ENCODE measurements at places on chromosomes 7 and 10.

DNA sequence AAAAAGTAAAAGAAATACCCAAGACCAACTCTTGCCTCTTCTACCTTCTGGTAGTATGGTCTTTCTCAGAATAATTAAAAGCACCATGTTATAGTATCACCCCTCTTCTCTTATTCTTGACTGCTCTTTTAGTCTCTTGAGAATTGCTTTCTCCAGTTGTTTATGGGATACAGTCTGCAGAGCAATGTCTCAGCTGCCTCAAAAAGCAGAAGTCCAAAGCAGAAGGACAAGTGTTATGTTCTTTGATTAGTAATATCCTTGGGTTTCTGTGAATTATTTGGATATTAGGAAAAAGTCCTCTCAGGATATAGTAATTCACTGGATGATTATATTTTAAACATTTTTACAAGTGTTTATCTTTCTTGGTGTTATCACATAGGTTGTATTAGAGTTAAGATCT is 7.4 kb downstream of the TAS2R41 start:
- DNase-seq, result no peak

DNA sequence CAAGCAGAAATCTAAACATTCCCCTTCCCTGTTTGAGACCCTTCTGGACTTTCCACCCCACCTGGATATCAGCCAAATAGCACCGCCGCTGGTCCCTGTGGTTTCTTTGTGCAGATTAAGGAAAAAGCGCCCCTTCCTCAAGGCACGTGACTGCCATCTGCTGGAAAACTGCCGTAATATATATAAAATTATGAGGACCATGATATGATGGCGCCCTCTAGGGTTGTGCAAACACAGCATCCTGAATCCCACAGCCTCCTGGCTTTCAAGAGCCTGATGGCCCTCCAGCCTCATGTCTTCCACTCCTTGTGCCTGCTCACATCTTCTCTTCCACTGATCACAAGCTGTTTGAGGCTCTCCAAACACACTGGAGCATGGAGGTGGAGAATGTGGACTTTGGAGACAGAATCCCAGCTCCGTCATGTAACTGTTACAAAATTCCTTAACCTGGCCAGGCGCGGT is 121.3 kb downstream of the MYL10 start:
- no peak for DNase-seq

DNA sequence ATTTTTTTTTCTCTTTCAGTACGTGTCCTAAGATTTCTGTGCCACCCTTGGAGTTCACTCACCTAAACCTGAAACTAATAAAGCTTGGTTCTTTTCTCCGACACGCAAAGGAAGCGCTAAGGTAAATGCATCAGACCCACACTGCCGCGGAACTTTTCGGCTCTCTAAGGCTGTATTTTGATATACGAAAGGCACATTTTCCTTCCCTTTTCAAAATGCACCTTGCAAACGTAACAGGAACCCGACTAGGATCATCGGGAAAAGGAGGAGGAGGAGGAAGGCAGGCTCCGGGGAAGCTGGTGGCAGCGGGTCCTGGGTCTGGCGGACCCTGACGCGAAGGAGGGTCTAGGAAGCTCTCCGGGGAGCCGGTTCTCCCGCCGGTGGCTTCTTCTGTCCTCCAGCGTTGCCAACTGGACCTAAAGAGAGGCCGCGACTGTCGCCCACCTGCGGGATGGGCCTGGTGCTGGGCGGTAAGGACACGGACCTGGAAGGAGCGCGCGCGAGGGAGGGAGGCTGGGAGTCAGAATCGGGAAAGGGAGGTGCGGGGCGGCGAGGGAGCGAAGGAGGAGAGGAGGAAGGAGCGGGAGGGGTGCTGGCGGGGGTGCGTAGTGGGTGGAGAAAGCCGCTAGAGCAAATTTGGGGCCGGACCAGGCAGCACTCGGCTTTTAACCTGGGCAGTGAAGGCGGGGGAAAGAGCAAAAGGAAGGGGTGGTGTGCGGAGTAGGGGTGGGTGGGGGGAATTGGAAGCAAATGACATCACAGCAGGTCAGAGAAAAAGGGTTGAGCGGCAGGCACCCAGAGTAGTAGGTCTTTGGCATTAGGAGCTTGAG is at the start of gene CFTR:
CFTR (plus strand) TSS at position 801 of the 830 bp plus-strand sequence. CDS start 70 bp downstream, outside the sequence.
- DNase-seq, result no peak

GRCh38 chr7:100156331-100157068 is 2.0 kb downstream of the TRAPPC14 start:
- DNase-seq, result no peak

DNA sequence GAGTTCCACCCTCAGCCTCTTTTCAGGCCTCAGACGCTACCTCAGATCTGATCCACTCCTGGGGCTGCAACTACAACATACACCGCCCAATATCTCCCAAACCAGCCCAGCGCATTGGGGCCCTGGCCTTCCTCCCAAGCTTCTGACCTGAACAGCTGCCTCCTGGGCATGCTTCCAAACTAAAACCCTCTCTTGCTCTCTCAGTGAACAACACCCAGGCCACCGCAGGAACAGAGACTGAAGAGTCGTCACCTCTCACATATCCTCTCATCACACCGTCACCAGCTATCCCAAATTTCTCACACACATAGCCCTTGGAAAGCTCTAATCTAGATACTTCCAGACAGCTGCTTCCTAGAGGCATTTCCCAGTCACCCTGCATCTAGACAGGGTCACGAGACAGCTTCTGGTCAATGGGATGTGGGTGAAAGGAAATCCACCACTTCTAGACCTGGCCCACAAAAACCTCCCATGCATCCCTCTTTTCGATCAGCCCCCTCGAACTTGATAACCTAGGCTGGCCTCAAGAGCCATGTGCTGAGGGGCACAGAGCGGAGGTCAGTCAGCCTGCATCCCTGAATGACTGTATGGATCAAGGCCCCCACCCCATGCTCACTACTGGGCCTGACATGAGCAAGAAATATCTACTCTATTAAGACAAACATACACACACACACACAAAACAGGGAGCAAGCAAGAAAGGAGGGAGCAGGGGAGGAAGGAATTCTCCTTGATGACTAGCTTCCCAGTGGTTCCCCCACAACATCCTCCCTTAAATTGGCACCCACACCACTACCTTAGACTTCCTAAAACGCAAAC is 1.8 kb downstream of the PARP12 start:
- DNase-seq, result no peak

DNA sequence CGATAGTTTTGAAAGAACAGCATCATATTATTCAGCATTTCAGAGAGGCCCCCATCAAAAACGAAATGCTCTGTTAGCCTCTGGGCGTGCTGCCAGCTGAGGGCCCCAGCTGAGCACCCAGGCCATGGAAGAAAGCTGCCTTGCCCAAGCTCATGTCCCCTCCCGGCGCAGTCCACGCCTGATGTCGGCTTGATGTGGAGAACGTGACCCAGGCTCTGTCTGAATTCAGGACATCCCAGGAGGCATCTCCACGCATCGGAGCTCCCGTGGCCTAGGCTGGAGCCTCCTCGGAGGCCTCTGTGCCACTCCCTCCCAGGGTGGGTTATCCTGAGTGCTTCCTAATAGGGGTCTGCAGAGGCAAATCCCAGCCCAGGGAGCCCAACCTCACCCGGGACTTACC is 218.3 kb upstream of the AKR1E2 start:
- DNase-seq, result no peak

DNA sequence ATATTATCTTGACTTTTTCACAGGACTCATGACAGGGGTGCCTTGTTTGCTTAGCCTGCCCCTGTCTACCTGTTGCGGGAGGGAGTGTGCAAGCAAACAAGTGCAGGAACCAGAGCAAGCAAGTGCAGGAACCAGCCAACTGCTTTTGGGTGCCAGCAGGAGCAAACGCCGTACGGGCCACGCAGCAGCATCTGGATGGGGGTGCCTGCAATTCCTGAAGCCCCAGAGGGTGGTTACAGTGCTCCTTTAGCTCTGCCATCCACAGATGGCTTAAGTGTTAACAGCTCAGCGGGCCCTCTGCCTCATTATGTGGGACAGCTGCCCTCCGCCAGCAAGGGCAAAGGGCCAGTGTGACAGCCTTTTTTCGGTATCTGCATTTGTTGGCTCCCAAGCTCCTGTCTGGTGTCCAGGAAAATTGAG is 83.5 kb downstream of the MICU1 start:
- no peak for DNase-seq

- no peak for DNase-seq
Observed at GRCh38 chr7:124914298-124914697, 15.3 kb downstream of the POT1 start.

DNA sequence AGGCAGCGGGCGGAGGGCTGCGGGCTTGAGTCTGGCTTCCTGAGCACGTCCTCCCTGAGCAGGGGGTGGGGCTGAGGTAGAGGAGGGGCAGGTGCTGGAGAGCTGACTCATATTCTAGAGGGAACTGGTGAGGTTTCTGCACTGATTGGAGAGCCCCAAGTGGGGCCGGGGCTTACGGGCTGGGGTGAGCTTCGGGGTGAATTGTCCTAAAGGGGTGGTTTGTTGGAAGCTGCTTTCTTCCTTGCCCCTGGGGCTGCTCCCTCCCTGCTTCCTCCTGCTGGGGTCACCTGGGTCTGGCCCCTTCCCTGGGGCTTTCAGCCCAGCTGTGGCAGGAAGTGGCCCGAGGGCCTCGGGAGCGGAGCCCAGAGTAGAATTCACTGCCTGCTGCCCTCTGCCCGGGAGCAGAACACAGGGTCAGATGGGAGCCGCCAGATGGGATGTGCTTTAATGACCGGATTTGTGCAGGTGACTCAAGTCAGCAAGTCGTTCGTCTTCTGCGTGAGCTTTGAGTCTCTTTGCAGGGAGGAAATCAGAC is 48.6 kb downstream of the FAM20C start:
- DNase-seq, result no peak

- no peak for DNase-seq
Observed at GRCh38 chr10:77325233-77325537, 312.4 kb downstream of the KCNMA1 start.

GRCh38 chr10:81386817-81387216 is 488.2 kb upstream of the NRG3 start:
- DNase-seq, result no peak

DNA sequence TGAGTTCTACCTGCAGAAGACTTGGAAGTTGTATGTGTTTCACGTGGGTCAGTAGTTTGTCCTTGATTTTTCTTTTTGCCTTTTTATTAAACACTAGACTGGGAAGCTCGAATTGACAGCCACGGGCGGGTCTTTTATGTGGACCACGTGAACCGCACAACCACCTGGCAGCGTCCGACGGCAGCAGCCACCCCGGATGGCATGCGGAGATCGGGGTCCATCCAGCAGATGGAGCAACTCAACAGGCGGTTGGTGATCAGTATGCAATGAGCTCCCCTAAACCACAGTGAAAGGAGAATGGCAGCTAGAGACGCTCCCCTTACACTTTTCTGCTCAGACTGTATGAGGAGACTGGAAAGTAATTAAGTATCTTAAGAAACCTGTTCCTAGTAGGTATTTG is 126.7 kb upstream of the STK17A start:
- DNase-seq, result no peak

DNA sequence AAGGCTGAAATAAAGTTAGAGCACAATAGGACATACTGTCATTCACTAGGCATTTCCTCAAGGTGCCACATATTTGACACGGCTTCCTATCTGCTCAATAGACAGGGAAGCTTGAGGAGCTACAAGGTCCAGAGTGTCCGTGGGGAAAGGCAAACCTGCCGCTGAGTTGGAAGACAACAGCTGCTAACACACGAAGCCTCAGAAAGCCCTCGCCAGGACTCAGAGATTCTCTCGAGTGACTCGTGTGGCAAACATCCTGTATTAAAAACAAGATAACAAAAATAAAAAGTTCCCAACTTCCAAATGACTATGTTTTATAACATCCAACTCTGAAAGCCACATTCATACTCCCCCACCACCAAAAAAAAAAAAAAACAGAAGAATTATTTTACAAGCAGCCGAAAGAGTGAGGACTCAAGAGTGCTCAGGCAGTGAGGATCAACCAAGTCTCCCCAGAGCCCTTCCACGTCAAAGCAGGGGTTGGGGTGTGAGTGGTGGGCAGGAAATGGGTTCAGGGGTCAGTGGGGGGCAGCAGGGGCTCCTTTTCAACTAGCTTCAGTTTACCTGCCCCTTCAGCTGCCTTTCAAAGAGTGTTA is 67.6 kb downstream of the STK17A start:
- DNase-seq, result no peak

DNA sequence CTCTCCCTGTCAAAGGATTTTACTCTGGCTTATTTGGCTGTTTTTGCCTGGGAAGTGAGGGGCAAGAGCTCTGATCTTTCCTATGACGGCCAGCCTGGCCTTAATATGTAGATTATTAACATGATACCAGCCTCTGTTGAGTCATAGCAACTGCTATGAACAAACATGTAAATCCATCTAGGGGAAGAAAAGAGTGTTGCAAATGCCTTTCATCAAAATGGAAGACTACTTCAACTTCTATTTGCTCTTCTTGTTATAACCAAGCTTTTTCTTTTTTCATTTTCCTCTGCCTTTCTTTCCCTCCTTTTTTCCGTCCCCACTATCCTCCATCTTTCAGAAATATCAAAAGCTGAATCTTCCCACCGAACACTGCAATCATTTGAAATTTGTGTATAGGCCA is 46.6 kb downstream of the BTRC start:
- no peak for DNase-seq

DNA sequence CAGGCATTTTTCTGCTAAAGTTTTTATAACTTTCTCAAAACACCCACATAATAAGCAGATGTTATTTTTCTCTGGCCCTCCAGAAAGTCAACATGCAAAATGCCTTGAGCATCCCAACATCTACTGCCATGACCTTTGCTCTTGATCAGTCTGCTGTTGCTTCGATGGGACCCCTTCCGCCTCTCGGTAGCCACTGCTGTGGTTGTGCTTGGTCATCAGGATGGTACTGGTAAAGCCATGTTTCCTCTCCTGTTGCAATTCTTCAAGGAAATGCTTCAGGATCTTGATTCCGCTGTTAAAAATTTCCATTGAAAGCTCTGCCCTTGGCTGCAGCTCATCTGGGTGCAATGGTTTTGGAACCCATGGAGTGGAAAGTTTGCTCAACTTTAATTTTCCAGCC is 533.0 kb downstream of the DNAJB6 start:
- DNase-seq, result no peak
